ENCODE measurements at places on chromosomes 7 and 10.

DNA sequence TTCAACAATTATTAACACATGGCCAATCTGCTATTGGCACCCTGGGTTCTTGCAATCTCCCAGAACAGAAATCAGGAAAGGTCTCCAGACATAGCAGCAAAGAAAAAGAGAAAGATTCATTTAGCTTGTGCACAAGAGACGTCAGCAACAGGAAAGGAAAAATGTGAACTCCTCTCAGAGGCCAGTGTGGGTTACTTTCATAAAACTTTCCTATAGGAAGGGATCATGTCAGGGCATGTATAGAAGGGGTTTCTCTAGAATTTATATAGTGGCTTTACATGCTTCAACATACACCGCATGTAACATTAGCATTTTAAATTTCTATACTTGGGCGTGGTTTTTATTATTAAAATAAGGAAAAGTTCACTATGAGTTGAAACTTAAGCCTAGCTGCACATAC is 725.1 kb downstream of the SORCS1 start:
- no peak for DNase-seq

- peak; percentile 19 for DNase-seq
Measured at GRCh38 chr10:110425684-110426293, 71.9 kb upstream of the DUSP5 start.

DNA sequence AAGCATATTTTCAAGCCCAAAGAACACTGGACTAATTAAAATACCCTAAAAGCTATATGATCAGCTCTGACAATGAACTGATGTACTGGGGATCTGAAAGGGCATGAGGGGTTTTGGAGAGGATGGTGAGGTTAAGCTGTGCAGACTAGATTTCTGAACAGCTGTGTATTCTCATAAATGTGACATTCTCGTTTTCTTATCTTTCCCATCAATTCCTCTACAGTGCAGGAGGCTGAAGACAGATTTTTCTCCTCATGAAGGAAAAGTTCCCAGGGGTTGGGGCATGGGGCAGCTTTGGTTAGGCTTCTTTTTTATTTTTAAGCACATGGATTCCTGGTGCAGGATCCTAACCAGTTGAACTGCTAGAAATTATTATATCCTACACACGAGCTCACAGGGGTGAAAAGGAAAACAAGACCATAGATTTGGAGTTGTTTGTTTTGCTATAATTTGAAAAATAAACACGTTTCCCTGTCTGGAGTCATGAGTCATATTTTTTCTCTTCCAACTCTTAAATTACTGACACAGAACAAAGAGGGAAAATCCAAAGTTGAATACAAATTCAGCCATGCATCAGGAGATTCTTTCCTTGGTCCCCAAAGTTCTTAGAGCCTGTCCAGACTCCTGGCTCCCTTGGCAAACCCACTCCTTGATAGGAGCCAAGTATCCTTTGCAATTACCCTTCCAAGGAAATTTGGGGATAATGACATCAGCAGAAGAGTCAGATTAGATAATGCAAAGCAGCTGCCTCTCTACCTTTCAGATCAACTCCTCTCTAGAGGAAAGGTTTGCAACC is 147.7 kb upstream of the NPVF start:
- no peak for DNase-seq

- no peak for DNase-seq
Measured at GRCh38 chr7:112411186-112411795, 39.0 kb upstream of the IFRD1 start.

DNA sequence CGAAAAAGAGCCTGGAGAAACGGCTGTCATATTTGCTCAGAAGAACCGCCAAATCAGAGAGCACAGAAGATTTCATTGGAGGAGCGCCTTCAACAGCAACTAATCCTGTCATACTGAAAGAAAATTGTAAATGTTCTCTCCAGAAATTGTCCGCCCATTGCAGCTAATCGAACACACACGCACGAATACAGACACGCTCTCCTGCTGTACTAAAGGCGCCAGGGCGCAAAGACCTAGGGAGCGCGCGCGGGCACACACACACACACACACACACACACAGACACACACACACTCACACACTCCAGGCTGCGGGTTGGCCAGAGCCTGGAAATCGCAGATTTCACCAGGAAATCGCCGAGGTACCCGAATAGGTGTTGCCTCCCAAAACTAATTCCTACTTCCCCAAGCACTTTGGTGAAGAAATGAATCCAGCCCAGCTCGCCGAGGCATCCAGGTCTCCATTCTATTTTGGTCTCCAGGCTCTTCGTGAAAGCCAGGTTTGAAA is at the start of gene CHRM2:
CHRM2 (plus strand) TSS at position 157 of the 505 bp plus-strand sequence. CDS start 146,214 bp downstream, outside the sequence.
- DNase-seq, result no peak

GRCh38 chr7:69130396-69130795 is 467.9 kb upstream of the AUTS2 start:
- DNase-seq, result no peak

DNA sequence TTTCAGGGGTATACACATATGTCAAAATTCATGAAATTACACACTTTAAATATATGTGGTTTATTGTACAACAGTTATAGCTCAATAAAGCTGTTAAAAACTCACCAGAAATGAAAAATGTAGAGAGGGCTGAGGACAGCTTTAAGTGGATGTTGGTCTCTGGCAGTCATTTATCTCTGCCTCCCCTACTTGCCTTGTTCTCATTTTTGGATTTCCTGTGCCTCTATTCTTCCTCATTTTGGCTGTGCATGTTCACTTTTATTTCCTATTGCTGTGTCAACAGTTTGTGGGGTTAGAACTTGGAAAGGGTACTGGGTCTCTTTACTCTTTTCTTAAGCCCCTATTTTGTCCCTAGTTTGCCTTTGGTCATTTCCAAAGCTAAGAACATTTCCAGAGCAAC is 18.6 kb upstream of the MEST start:
- DNase-seq, result no peak

GRCh38 chr7:77893813-77894212 is 95.2 kb downstream of the PHTF2 start:
- DNase-seq, result no peak

- DNase-seq, result no peak
Measured at GRCh38 chr10:103657061-103657591, 163.6 kb downstream of the NEURL1 start.
